Astrocyte of the hippocampus (primary cell): ENCODE measurements at places on chromosomes 1 and 21.

GRCh38 chr1:157105298-157105987 lies 5.8 kb upstream of the ETV3L start:
- DNase-seq, result no peak

DNA sequence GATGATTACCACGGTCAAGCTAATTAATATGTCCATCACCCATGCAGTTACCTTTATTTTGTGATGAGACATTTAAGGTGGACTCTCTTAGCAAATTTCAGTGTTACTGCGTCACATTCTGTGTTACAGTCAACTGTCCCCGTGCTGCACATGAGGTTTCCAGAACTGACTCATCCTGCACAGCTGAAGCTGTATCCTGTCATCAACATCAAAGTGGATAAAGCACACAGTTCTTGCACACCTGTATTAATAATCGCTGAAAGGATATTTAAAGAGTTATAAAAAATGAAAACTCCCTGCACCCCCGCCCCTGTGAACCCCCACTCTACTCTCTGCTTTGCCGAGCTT lies 3.4 kb upstream of the KRTAP10-5 start:
- no peak for DNase-seq

DNA sequence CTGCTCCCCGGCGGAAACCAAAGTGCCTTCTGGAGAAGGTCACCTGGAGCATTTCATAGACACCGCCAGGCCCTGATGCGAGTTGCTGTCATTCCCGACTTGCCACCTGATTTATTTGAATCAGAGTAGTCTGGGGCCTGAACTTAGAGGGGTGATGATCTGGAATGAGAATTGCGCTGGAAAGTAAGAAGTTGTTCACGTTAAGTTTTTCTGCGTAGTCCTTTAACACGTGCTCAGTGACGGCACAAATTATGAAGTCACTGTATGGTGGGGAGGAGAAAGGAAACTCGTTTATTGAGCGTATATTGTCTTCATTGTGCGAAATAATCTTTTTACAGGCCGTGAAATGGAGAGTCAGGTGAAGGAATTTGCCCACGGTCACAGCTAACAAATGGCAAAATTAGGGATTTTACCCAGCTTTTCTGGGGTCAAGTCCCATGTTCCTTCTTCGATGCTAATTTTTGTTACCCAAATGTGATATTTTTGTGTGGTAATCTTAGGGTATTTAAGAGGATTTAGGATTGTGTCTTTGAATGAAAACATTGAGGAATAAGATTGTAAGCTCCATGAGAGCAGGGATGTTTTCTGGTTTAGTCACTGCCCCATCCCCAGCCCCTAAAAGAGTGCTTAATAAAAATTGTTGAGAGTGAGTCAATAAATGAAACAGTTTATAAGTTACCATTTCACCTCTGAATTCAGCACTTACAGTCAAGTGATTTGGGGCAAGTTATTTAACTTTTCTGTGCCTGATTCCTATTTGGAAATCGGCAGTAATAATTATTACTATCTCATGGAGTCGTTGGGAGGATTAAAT lies 46.4 kb upstream of the NBL1 start:
- peak; percentile 52 for DNase-seq

DNA sequence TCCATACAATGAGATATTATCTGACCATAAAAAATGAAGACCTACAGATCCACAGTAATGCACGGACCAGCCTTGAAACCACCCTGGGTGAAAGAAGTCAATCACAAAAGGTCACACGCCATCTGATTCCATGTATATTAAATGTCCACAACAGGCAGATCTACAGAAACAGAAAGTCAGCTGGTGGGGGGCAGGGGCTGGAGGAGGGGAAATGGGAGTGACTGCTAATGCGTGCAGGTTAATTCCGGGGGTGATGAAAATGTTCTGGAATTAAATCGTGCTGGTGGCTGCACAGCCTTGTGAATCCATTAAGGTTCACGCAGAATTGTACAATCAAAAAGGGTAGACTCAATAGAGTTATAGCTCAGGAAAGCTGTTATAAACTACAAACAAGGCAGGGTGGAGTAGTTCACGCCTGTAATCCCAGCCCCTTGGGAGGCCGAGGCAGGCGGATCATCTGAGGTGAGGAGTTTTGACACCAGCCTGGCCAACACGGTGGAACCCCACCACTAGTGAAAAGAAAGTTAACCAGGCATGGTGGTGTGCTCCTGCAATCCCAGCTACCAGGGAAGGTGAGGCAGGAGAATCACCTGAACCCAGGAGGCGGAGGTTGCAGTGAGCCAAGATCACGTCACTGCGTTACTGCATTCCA lies 32.3 kb downstream of the ACOT7 start:
- DNase-seq, result no peak

GRCh38 chr1:205210756-205211168 lies 740 bp downstream of the DSTYK start:
- peak; percentile 63 for DNase-seq

- no peak for DNase-seq
Measured at GRCh38 chr1:162725301-162725837, 65.1 kb upstream of the HSD17B7 start.
